Pancreas (tissue), 10 donors: ENCODE measurements at places on chromosomes 11 and 22.
A peak's percentile ranks its signal among the peaks of the same experiment; 100 is the strongest.

GRCh38 chr11:112057170-112057569 lies 16.6 kb downstream of the PIH1D2 start:
- no peak for DNase-seq

GRCh38 chr22:19387038-19387437 lies 44.5 kb downstream of the HIRA start:
- DNase-seq: no peak

DNA sequence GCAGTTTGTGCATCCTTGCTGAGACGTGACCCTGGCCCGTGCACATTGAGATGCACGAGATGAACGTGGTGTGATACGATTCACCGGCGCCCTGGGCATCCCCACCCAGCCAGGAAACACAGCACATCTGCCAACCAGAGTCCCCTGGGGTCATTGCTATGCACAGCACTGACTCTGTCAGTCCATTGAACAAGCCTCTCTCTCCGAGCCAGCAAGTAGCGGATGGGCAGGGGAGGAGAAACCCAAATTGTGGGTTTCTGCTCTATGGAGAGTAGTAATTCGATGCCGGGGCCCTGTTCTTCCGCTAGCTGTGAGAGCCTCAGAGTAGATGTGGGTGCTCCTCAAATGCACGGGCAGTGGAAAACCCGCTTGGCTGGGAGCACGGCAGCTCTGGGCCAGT lies 85.1 kb downstream of the ARHGAP8 start:
- no peak for DNase-seq

- DNase-seq: no peak
Observed at GRCh38 chr11:657691-658126, 20.6 kb downstream of the DRD4 start.

DNA sequence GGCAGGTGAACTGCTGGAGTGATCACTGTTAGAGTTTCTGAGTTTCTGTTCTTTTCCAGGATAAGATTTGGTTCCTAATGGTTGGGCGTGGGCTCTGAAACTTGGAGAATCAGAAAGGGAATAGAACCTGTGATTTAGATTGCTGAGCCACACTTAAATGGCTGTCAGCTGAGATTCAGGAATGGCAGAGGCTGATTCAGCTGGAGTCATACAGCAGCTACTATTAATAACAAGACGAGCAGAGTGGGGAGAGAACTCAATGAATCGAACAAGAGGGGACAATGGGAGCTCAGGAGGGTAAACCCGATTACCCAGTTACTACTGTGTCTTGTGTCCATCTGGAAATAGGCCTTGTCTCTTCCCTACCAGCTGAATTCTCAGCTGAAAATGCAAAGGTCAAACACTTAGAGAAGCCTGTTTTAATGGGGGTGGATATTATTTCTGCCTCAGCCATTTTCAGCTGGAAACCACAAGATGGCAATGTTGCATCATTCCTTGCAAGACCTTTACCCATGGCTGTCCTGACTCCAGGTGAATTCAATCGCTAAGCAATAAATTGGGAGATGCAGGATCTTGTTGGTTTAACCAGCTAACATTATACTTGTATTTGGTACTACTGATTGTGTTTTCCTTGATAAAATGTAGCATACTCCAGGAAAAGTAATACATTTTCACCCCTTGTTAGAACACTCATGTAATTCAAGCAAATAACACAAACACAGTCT lies 104.5 kb upstream of the RAG2 start:
- DNase-seq: no peak

DNA sequence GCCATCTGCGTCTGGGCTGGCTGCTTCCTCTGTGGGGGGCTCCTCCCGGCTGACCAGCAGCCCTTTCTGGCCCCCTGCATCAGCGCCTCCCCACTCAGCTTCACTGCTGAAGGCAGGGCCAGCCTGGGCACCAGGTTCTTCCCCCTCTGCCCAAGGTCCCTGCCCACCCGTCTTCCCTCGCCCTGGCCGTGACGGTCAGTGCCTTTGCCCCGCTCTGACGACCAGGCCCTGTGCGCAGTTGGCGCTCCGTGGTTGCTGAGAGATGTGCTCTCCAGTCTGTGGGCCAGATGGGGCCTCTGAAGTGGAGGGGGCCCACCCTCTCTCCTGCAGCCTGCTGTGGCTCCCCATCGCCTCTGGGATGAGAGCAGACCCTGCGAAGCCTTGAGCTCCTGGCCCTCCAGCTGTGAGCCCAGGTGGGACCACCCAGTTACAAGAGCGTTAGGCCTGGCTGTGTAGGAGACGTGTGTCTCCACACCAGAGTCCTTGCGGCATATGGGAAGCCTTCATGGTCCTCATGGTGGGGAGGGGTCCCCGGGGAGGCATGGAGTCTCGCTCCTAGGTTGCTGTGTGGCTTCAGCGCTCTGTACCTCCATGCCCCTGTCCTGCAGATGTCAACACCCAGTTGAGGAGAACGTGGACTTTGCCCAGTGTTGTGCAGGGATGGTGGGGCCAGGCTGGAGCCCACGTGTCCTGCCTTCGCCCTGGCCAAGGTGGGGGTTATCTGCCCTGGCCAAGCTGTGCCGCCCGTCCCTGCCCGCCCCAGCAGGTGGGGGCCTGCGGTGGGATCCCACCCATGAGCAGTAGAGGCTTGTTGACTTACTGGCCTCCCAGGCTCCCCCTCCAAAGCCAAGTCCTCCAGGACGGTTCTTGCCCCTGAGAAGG lies 14.2 kb downstream of the LRP5 start:
- DNase-seq: peak; percentile 64

- no peak for DNase-seq
Observed at GRCh38 chr11:121741351-121741760, 288.6 kb upstream of the SORL1-AS1 start.

DNA sequence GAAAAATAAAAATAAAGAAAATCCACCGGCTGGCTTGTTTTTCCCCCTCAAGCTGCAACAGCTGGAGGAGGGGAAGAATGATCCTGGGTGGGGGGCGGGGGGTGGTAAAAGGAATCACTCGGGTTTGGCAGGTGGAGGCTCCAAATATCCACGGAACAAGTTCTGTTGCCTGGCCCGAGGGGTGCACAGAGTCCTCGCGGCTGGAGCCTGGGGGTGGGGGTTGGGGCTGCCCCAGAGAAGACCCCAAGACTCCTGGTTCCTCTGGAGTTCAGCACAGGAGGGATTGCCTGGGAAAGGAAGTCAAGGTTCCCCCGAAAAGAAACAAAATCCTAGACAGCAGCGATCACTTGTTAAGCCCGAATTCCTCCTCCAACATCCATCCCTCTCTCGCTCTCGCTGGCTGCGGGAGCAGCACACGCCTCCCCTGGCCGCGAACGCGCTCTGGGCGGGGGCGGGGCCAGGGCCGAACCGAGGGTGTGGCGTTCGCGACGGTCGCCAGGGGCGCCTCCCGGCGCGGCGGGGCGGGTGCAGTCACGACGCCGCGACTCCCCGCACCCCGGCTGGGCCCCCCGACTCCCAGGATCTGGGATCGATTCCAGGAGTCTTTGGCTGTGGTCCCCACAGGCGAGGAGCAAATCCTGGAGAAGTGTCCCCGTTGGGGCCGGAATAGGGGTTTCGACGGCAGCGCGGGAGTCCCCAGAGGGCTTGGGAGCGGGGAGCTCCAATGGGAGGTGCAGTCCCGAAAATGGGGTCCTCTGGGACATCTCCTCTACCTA lies at the start of gene KCNA4:
KCNA4 (minus strand) TSS at position 443 of the 776 bp plus-strand sequence. CDS start 4,352 bp downstream, outside the sequence.
- peak; percentile 15 for DNase-seq

DNA sequence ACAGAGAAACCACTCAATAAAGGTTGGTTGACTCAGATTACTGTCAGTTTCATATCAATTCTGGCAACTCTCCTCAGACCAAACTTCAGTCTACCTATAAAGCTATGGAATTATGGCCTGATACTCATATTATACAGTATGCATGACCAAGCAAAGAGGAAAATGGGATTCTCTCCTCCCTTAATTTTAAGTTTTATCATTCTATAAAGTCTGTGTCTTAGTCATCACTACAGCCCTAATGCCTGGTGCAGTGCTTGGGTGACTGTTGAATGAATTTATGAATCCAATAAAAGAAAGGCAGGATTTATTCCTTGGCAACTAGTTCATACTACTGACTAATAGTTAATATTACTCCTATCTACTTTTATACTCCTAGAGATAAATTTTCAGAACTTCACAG lies 37.6 kb upstream of the GRAMD1B start:
- DNase-seq: no peak

DNA sequence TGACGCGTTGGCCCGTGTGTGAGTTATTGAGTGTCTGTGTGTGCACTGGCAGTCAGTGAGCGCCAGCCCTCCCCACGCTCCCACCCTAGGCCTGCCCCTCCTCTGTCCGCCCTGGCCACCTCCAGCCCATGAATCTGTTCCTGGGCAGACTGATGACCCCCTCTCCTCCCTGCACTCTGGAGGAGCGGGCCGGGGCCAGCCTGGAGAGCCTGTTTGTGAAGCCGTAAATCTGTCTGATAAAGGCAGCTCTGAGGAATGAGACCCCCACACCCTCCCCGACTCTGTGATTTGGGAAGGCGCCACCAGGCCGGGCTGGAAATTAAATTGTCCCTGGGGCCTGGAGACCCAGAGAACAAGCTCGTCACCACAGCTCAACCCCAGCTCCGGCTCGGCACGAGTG lies 8.6 kb downstream of the TSSC4 start:
- no peak for DNase-seq

DNA sequence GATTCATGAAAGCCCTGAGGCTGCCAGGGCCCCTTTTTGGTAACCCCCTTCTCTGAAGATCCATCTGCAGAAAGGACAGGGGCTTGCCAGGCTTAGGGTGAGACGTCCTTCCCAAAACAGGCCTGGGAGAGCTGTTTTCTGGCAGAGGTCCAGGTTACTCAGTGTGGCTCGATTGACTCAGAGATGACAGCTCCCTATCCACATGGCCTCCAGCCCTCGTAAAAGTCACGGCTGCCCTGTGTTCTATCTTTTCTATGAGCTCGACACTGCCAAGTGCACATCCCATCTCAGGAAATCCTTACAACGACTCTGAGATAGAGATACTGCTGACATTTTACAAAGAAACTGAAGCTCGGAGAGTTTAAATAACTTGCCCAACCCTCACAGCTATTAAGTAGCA lies 20.4 kb downstream of the ADAMTS8 start:
- DNase-seq: no peak

DNA sequence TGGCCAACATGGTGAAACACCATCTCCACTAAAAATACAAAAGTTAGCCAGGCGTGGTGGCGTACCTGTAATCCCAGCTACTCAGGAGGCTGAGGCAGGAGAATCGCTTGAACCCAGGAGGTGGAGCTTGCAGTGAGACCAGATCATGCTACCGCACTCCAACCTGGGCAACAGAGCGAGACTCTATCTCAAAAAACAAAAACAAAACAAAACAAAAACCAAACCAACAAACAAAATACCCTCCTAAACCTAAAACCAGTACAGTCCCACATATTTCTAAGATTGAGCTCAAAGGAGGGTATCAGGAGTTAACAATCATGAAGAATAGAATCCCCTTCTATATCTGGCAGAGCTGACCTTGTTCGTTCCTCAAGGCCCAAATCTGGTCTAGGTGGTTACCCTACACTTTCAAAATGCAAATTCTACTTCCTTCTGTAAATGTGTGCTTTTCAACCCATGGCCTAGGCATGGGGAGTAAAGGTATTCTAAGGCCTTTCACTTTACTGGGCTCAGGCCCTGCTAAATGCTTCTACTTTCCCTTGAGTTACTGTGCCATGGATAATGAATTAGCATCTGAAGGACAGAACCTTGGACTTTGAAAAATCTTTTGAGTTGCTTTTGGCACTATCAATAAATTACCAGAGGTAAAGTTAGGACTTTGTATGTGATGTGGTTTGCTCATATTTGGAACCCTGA lies 10.4 kb upstream of the PPP2R1B start:
- DNase-seq: no peak

- DNase-seq: no peak
Observed at GRCh38 chr22:20438678-20439492, 1.3 kb upstream of the SCARF2 start.

GRCh38 chr11:97163631-97164191 lies 773.9 kb downstream of the JRKL start:
- DNase-seq: no peak

- no peak for DNase-seq
Observed at GRCh38 chr11:111944651-111945051, 7.5 kb downstream of the DIXDC1 start.

DNA sequence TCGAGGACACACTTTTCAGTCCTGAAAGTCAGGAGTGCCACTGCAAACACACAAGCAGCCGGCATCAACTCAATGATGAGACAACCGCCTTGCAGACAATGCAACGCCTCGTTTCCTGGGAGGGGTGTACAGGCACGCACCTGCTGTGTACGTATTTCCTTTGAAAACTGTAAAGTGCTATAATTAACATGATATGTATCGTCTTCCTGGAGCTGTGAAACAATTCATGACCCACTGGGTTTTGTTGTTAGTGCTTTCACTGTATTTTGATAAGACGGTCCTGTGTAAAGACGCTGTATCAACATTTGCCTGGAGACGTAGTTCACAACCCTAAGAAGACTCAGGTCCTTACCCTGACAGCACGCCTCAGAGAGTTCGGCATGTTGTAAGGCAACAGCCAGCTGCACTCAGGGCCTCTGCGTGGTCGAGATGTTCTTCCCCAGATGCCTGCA lies 105.7 kb upstream of the ANO1 start:
- DNase-seq: no peak

- no peak for DNase-seq
Observed at GRCh38 chr11:23973244-23973643, 523.6 kb upstream of the LUZP2 start.
